ENCODE measurements at places on chromosomes 11 and 22. TPM values are rescaled to one million over a fixed set of nuclear protein-coding genes. Genes with fewer than 3 reads are reported as not detected.

PARVA gene
- 53.1 TPM for total RNA-seq

CNIH2 gene
- total RNA-seq, result 0.17 TPM

PKNOX2 gene
- total RNA-seq, result 0.73 TPM

OR2AG2 gene
- total RNA-seq, result 0.15 TPM

Data from smooth muscle cell of trachea (primary cell).